ENCODE measurements at places on chromosomes 5 and 9.

- DNase-seq: no peak
These were observed 66.3 kb upstream of the PRRC1 start for GRCh38 chr5:127451096-127451495.

- DNase-seq: no peak
These were observed 1.0 kb downstream of the PHPT1 start for GRCh38 chr9:136849960-136850865.

DNA sequence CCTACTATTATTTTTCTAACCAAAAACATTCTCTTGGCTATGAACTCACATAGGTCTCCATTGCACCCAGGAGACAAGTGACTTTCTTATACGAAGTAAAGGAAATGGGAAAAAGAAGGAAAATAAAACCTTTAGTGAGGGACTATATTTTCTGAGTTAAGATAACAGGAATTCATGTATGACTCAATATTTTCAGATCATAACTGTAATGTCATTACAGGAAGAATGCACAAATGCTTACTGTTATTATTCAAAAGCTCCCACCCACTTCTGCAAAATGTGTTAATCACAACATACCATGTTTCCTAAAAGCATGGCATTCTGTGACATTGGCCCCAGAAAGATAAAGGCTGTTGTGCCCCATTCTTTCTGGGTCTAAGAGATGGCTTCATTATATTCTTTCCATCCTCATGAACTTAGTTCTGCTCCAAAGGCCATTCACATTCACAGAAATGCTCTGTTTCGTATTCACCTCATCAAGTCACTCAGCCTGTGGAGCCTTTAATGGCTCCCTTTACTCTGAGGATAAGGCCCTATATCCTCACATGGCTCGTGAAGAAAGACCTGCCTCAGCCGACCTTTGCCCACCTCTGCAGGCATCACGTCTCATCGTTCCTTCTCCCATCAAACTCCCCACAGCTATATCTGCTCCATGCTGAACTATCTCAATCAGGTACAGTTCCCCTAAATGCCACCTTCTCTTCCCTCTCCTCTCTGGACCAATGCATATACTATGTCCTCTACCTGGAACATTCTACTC, 77.0 kb downstream of the ABCA1 start:
- DNase-seq: no peak

DNA sequence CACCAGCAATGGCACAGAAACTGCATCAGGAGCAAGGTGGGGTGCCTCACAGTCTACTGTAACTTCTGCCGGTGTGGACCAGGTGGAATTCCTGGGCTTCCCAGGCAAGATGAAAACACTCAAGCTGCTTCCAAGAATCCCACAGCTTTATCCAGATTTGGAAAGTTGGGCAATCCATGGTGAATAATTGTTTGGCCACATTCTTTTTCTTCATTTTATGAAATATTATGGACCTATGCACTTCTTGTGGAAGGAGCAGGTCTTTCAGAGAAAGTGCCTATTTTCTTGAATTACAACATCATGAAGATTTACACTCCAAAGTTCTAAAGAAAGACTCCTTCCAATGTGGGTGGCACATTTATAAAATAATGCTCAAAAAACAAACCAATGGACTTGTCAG, 503.6 kb downstream of the SEMA5A start:
- no peak for DNase-seq

DNA sequence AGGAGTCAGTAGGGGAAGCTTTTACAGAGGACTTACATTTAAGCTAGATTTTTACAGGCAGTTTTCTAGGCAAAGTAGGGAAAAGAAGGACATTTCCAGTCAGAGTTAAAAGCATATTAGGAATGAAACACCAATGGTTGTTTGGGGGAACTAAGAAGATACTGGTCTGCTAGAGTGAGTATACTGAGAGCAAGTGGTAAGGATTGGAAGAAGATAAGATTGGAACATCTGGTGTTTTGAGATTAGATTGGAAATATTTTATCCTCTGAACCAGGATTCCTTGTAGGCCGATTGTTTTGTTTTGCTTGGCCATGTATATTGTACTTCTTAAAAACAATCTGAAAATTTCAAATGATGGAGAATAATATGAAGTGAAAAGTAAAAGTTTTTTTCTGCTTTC, 7.7 kb downstream of the FBXO38 start:
- DNase-seq: no peak

DNA sequence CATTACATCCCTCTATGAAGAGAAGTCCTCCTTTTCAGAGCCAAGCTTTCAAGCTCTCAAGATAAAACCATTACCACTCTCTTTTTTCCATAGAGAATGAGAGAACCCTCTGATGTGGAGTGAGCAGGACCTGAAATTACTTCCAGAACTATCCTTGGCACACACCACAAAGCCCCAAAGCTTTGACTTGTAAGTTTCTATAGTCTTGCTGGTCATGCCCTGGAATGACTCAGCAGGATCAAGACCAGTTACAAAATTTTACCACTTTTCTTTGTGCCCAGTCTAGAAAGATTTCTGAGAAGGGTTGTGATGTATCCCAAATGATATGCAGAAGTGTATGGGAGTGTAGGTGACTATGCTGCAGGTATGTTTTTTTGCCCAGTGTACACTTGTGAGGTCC, 760.6 kb downstream of the TLE1 start:
- DNase-seq: no peak

DNA sequence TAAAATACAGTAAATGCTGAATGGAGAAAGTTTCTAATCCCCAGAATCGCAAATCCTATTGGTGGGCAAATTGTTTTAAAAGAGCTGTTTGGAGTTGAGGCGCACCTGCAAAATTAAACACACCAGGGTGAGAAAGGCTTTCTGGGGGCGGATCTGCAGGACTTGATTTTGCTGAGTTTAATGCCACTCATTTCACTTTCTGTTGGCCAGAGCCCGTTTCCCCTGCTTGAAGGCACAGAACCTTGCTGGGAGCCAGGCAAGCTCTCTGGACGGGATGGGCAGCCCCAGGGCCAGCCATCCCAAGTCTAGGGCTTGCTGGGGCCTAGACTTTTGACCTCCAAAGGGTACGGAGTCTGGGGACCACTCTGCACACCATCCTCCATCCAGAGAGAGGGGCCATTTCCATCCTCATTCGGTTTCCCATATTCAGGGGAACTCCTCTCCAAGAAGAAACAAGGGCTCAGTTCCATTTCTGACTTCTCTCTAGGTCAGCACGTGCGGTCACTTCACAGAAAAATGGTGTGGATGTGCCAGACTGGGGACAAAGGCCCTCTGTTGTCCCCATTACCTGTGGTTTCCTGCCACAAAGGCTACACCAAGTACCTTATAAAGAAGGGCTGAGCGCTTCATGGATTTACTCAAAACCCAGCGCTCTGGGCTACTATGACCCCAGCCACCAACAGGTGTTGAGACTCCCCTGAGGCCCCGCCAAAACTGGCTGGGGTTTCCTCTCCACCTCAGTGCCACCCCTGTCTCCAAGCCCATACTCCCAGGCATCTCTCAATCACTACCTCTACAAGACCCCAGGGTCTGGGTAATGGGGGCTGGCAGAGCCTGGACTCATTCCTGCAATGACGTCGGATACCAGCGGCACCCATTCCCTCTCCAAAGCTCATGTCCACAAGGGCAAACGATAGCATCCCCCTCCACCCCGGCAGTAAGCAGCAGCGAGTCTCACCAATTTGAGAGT, 170.0 kb downstream of the AUH start:
- DNase-seq: no peak

DNA sequence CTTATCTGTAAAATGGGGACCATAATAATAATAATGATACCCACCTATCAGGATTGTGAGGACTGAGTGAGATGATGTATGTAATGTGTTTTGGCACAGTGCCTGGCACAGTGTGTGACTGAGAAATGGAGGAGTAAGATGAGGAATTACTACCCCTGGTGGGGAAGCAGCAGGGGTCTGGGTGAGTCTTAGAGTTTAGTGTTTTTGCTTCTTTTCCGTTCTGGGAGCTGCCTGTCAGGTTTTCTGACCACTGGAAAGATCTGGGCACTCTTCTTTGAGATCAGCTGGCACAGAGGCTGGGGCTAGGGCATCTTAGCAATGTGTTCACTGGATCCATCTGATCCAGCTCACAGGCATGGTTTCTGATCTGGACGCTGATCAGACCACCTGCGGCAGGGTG, 8.5 kb downstream of the LCP2 start:
- no peak for DNase-seq

- DNase-seq: no peak
These were observed 3.3 kb downstream of the UBE2R2 start for GRCh38 chr9:33820231-33820745.

- no peak for DNase-seq
These were observed 122.8 kb upstream of the STC2 start for GRCh38 chr5:173451031-173451430.

- no peak for DNase-seq
These were observed 45.4 kb downstream of the PLGRKT start for GRCh38 chr9:5392285-5392684.

- no peak for DNase-seq
These were observed 13.6 kb upstream of the GOLPH3 start for GRCh38 chr5:32187675-32188074.

DNA sequence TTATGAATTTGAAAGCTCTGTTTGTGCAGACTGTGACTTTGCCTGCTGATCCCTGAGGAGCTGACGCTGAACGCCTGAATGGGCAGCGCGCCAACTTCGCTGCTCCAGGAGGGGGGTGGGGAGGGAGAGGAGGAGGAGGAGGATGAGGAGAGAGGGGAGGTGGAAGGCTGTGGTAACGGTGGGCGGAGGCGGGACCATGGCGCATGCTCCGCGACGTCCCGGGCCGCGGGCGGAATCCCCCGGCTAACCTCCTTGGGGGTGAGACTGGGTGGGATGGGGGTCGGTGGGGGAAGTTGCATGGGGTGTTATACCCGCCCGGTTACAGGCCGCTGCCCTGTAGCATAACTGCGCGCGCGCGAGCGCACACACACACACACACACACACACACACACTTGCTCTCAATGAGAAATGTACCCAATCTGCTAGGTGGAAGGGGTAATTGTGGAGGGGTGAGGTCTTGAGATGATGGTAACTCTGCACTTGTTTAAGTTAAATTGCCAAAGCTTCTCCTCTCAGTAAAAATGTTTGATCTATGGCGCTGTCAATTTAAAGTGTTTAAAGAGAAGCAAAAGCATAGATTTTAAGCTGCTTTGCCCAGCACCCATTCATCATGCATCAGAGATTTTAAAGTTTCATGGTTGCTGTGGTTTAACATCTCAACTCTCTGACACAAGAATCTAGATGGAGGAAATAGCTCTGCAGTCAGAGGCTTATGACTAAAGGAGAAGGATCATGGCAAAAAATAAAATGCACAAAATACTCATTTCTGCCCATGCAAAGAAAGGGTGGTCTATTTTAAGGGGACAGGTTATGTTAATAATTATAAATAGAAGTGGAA, 76.6 kb upstream of the TBCA start:
- no peak for DNase-seq

GRCh38 chr5:94467954-94468930, 150.2 kb downstream of the KIAA0825 start:
- DNase-seq: no peak

DNA sequence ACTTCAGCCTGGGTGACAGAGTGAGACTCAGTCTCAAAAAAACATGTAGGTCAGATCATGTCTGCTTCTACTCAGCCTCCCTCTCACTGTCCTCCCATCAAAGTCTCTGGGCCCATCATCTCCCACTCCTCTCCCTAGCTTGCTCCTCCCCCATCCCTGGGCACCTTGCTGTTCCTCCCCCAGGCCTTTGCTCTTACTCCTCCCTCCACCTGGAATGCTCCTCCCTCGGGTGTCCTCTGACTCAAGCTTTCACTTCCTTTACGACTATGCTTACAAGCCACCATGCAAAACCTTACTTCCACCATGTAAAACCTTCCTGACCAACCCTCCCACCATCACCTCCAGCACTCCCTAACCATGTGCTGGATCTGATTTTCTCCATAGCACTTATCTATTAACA, 51.5 kb downstream of the MTMR12 start:
- DNase-seq: no peak
